ENCODE measurements at places on chromosomes 6 and 20. TPM values are rescaled to one million over a fixed set of nuclear protein-coding genes. Genes with fewer than 3 reads are reported as not detected.

ID4 gene
- 0.88 TPM for total RNA-seq

ABHD16B gene
- total RNA-seq, result not detected

SIRPB2 gene
- not detected for total RNA-seq

FILIP1 gene
- total RNA-seq, result 0.52 TPM

HCRTR2 gene
- total RNA-seq, result not detected

HNF4A gene
- 17.3 TPM for total RNA-seq

ZNF343 gene
- 11.6 TPM for total RNA-seq

GPR6 gene
- not detected for total RNA-seq

ZNF451 gene
- total RNA-seq, result 6.7 TPM

HSPA1L gene
- 1.4 TPM for total RNA-seq

MYH7B gene
- not detected for total RNA-seq

TRIM40 gene
- not detected for total RNA-seq

UNC5CL gene
- 0.38 TPM for total RNA-seq

CAGE1 gene
- total RNA-seq, result not detected

LPIN3 gene
- 11.0 TPM for total RNA-seq

UST gene
- 5.0 TPM for total RNA-seq

C6orf132 gene
- 1.9 TPM for total RNA-seq

SSR1 gene
- total RNA-seq, result 73.1 TPM

USP49 gene
- total RNA-seq, result 1.2 TPM

All from A549 treated with ZK216348 at 1 μM for 4 hours (cell line).